ENCODE measurements at places on chromosomes 7 and 10. TPM values are rescaled to one million over a fixed set of nuclear protein-coding genes. Genes with fewer than 3 reads are reported as not detected.

FKBP6 gene
- total RNA-seq: not detected

DPP6 gene
- total RNA-seq: 44.6 TPM

DNA sequence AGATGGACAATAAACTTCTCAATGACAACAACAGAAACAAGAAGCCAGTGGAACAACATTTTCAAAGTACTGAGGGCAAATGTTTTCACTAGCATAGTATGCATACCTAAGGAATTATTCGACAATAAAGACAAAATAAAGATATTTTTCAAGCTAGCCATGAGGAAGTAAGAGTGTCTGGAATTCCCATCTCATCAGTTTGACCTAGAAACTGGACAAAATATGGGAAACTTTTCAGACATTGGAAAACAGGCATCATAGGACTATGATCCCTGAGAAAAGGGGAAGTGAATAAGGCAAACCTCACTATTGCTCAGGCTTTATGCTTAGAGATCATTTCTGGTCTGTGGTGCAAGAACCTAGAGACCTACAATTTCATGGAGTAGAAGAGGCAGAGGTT, 86.3 kb downstream of the OAT start:
- no peak for DNase-seq

DNA sequence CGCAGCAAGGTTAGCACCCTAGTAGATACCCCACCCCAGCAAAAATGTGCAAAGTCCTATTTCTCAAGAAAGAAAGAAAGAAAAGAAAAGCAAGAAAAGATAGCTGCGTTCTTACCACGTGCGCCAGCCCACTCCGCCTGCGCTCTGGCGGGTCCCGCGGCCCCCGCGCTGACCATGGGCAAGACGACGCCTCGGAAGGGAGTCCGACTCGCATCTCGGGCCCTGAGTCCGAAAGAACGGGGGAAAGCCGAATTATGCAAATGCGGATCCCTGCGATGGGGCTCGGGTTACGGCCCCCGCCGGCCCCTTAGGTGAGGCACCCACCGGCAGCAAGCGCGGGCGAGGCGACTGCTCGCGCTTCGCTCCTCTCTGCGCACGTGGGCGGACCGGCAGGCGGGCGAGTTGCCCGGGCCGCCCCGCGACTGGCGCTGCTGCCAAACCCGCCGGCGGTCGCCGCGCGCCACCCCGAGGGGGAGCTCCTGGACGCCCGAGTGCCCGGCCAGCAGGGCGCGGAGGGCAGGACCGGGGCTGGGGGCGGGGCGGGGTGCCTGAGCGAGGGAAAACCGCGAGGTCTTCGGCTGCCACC, 2.4 kb upstream of the EGR2 start:
- no peak for DNase-seq

DNA sequence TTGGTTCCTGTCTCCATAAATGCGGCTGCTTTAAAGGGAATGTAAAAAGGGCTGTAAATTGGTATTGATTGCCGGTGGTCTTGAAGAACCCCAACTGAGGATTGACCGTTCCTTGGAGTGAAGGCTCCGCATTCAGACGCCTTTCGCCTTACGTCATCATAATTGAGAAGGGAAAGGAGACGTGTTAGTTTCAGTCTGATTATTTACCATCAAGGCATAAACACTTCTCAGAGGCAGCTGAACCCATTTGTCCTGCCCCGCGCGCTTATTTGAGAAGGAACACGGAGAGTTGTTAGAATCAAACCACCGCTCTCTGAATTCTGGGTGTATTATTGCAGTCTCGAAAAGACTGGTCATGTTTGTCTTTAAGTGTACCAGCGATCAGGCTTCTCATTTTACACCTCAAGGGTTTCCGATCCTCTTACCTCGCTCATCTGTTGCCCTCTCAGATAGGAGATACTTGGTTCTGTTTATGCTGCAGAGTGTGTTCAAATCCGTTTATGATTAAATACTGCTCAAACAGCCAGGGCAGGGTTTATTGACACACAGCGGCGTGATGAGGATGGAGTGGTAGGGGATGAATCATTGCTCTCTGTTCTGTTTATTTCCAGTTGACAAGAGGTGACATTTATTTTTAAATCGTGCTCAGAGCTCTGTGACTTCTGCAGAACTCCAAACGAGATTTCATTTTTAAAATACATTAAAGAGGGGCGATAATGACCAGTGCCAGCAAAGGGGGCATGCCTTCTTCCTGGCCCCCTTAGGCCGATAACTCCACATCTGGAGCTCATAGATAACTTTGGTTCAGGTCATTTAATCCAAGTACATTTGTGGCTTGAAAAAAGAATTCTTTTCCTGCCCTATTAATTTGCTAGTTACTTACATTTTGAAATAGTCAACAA, 30.4 kb downstream of the FOXK1 start:
- no peak for DNase-seq

DNA sequence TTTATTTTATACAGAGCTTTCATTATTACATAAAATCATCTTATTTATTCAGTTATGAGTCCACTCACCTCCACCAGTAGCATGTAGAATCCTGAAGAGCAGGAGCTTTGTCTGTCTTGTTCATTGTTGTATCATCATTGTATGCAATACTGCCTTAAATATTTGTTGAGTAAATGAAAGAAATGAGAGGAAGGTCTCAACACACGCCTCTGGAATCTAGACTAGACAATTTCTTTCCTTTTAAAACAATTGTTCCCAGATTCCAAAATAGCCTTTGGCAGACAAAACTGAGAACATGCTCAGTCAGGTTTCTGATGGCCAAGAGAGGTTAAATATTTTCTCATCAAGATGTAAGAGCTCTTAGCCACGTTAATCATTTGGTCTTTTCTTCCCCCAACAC, 173.1 kb upstream of the AGR3 start:
- no peak for DNase-seq

- no peak for DNase-seq
These were observed 3.5 kb downstream of the SHH start for GRCh38 chr7:155808549-155809331.

GRCh38 chr7:151744656-151745638, 132.0 kb downstream of the PRKAG2 start:
- no peak for DNase-seq

DNA sequence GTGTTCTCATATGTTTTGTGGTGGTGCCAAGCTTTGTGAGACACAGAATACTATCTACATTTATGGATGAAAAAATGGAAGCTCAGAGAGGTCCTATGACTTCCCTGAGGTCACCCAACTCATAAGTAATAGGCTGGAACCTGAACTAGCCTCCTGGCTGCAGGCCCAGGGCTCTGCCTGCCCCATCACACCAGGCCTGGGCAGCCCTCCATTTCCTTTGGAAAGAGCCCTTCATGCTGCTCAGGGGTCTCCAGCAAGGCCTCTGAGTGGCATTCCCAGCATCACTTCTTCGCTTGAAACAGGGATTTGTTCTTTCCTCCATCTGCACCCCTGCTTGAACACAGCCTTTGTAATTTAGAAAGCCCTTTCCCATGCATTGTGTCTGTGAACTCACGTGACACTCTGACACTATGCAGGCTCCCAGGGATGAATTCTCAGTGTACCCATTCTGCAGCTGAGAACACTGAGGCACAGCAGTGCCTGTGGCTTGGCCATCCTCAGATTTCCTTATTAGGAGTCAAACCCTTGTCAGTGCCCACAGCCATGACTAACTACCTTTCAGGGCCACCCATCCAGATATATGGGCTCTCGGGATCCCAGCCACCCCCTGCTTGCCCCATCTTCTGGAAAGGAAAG, 127.8 kb upstream of the PPIF start:
- peak; percentile 88 for DNase-seq

GRCh38 chr7:21352540-21353387, 75.1 kb upstream of the SP4 start:
- no peak for DNase-seq

- no peak for DNase-seq
These were observed 108.6 kb downstream of the TMEM130 start for GRCh38 chr7:98761225-98761624.

GRCh38 chr7:37756797-37757551, 73.4 kb downstream of the GPR141 start:
- no peak for DNase-seq

- DNase-seq: no peak
These were observed 35.8 kb upstream of the GALNTL5 start for GRCh38 chr7:151920488-151920887.

Data from sigmoid colon (tissue), 7 donors.